ENCODE measurements at places on chromosomes 1 and 21.

GRCh38 chr1:42924851-42925760 lies 33.6 kb downstream of the SLC2A1 start:
- DNase-seq: no peak

- no peak for DNase-seq
Observed at GRCh38 chr1:221718381-221719277, 23.3 kb downstream of the DUSP10 start.

DNA sequence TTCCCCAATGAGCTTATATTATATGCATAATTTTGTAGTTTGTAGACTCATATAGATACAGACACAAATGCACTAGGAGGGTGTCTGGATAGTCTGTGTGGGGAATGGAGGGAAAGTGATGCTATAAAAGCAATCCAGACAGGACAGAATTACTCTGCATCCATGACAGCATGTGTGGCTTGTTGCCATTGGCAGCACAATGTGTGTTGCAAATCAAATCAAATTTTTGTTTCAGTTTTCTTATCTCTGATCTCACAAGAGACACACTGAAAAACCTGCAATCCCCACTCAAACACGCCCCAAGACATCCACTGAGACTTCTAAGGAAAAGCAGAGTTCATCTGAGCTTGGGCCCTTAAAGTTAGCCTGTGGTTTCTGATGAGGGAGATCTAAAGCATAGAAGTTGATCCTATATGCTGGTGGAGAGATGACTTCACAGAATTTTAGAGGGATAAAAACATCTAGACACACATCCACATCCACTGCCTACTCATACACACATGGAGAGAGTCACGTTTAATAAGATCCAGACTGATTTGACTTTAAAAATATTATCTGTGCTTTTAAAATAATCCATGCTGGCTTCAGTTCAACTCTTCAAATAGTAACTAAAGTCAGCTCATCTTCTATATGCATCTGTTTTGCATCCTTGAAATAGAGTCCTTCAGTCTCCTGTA lies 313.0 kb upstream of the PLXNA2 start:
- no peak for DNase-seq

DNA sequence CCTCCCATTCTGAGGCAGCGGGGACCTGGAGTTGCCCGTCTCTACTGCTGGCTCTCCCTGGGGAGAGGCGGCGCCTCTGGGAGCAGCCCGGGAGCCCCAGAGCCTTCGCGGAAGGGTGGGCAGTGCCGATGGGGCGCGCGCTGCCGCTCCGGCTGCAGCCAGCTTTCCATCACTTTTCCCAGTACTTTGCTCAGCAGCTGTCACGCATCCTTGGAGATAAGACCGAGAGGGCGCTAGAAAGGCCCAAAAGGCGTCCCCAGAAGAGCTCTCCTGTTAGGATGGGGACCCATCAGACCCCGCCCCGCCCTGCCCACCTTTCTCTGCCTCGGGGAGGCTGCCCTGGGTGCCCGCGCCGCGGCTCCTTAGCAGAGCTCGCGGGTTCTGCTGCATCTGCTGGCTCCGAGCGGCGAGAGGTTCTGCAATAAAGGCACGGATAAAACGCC lies 534 bp downstream of the KCNH1 start:
- DNase-seq: no peak

DNA sequence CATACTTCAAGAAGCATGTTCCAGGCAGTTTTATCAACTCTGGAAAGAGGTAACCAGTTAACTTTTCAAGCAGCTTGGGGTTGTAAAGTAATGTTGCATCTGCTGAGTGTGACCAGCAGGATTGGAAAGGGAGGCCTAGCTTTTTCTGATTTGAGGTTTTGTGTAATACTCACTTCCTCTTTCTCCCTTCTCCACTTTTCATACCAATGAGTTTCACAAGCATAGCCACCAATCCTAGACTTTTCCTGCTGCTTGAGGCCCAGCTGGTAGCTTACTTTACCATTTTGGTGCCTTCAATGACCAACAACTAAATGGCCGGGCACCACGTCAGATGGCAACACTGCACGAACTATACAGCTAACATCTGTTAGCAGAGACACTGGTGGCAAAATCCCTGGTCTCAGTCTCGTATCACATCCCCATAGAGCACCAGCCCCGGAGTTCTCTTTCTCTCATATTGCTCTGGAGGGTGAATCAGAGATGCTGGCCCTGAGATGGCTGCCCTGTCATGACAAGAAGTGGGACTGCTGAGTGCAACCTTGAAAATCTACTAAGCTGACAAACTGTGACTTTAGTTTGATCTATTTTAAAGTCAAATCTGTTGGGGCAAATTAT lies 14.8 kb upstream of the GPR88 start:
- DNase-seq: no peak

All from activated CD4-positive, alpha-beta memory T cell treated with anti-CD3 and anti-CD28 coated beads, Interleukin-2, amount 10 ng/mL, durations not matched to agents 7 days and 5 days (primary cell).